WTC11 (cell line): ENCODE measurements at places on chromosomes 5 and 9. TPM values are rescaled to one million over a fixed set of nuclear protein-coding genes. Genes with fewer than 3 reads are reported as not detected.

Gene DMRT3
- not detected in 3 replicates for total RNA-seq

Gene PGM5
- total RNA-seq: 0.11 to 0.16 TPM (median 0.13 TPM) in 3 replicates

Gene SMIM33
- not detected in 3 replicates for total RNA-seq

DNA sequence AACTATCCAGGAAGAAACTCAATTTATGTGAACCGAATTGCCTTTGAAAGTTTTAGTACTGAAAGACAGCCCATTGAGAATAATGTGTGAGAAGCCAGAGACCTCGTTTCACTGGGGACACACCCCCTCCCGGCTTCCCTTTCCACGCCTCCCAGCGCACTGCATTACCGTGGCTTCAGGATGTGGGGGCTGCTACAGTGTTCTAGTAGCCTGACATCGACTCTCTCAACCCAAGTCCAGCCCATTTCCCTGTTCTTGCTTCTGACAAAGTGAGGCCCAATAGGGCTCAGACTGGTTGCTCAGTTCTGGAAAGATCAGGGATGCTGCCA, 3.5 kb downstream of the PAX5 start:
- H3K4me1 ChIP-seq: peaks cover 53% of the 10 kb centered on the region
- H3K4me3 ChIP-seq: peak overlapping the region; percentile 87
- no peaks in the 10 kb centered on the region for H3K36me3 ChIP-seq
- no peak for DNase-seq

Gene FIBCD1
- 6.6 to 9.1 TPM (median 8.8 TPM) in 3 replicates for total RNA-seq

DNA sequence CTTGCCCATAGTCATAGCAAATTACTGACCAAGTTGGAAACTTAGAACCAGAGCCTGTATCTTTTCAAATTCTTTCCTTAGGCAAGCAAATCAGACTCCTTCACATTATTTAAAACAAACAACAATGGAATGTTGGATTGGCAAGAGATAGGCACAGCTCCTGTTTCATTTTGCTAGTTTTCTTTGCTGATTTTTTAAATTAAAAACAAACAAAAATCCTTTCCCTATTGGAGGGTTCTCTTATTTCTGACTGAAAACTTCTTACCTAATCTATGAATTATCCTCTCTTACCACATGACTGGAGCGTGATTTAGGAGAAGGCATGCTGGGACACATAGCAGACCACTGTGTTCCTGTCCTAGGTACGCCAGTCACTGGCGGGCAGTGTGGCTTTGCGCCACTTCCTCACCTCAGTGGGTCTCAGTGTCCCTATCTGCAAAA, 63.0 kb downstream of the TTC39B start:
- no peak overlapping the region for H3K4me3 ChIP-seq
- H3K27me3 ChIP-seq: no peaks in the 10 kb centered on the region
- peaks cover 39% of the 10 kb centered on the region for H3K4me1 ChIP-seq
- H3K27ac ChIP-seq: peak overlapping the region; percentile 68

DNA sequence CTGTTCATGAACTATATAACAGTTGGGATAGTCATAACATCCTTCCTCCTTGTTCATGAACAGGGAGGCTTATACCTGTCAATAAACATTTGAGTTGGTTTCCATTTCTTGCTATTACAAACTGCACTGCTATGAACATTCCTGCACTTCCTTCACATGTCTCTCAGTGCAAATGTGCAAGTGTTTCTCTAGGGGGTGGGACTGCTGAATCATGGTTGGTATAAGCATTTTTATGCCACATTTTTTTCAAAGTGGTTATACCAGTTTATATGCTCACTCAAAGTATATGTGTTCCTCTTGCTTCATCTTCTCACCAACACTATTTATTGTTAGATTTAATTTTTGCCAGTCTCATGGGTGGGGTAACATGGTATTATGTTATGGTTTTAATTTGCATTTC, 25.8 kb upstream of the TPD52L3 start:
- H3K36me3 ChIP-seq: no peaks in the 10 kb centered on the region
- no peaks in the 10 kb centered on the region for H3K4me1 ChIP-seq
- DNase-seq: no peak
- H3K27me3 ChIP-seq: peaks cover 2% of the 10 kb centered on the region; the same call in 1 of the 2 replicates

Gene CDX1
- total RNA-seq: 0.09 to 0.14 TPM (median 0.13 TPM) in 3 replicates

Gene PCDH1
- total RNA-seq: 105 to 108 TPM (median 108 TPM) in 3 replicates

DNA sequence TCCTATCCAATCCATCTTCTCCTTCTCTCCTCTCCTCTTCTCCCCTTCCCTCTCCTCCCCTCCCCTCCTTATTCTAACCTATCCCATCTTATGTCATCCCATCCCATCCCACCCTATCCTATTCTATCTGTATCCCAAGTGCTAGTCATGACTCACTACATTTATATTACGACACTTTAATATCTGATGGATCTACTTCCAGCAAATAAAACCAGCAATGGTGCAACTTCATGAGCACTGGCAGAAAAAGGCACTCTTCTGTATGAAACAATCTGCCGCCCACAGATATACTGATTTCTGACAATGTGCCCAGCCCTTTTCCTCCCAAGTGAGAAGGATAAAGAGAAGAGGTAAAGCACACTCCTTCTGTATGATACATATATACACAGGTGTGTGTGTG, 86.6 kb upstream of the ANKH start:
- no peak overlapping the region for H3K4me3 ChIP-seq
- no peaks in the 10 kb centered on the region for H3K36me3 ChIP-seq
- DNase-seq: no peak
- H3K27ac ChIP-seq: no peak overlapping the region
- peaks cover 5% of the 10 kb centered on the region for H3K27me3 ChIP-seq
- H3K4me1 ChIP-seq: peaks cover 25% of the 10 kb centered on the region

Gene BRINP1
- total RNA-seq: 16.4 to 19.5 TPM (median 18.4 TPM) in 3 replicates

DNA sequence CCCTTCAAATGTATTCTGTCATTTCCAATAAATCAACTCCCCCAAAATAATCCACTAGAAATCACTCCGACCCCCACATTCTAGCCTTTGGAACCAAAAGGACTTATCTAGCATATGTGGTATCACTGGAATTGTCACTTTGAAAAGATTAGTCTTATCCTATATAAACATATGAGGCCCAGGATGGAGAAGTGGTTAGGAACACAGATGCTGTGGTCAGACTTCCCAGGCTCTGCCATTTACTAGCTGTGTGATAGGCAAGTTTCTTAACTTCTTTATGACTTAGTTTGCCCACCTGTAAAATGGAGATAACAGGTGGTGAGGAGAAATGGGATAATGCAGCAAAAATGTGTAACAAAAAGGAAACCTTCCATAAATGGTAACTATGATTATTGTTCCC, 62.0 kb upstream of the GLRX start:
- no peaks in the 10 kb centered on the region for H3K4me1 ChIP-seq
- no peak overlapping the region for H3K4me3 ChIP-seq
- H3K27me3 ChIP-seq: no peaks in the 10 kb centered on the region
- H3K36me3 ChIP-seq: no peaks in the 10 kb centered on the region
- H3K27ac ChIP-seq: no peak overlapping the region

Gene GKAP1
- 6.1 to 8.0 TPM (median 7.8 TPM) in 3 replicates for total RNA-seq

- H3K4me1 ChIP-seq: peaks cover 5% of the 10 kb centered on the region; the same call in 1 of the 2 replicates
- H3K36me3 ChIP-seq: peaks cover 17% of the 10 kb centered on the region
- no peak for DNase-seq
- H3K27me3 ChIP-seq: no peaks in the 10 kb centered on the region
- peak overlapping the region; percentile 13; the same call in 1 of the 2 replicates for H3K27ac ChIP-seq
Measured at GRCh38 chr9:97293207-97293721, 14.2 kb upstream of the CCDC180 start.
